Activated B cell treated with CpG ODN at 0.5 μM for 24 hours (primary cell): ENCODE measurements at places on chromosomes 16 and 17.

DNA sequence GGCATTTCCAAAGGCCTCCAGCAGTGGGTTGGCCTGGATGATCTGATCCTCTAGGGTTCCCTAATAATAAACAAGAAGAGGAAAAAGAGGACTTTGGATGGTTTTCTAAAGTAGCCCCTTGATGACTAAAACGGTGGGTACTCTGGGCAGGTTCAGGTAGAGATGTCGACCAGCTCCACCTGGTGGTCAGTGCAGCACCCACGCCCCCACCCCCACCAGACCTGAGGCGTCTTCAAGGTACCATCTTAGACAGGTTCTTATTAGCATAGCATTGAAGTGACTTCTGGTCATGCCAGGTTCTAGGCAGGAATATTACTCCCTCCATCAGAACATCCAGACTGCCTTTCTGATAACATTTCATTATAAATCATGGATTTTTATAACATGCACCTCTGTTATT lies 15.0 kb downstream of the MYH13 start:
- no peak for DNase-seq

GRCh38 chr17:80445726-80446110 lies 30.7 kb downstream of the NPTX1 start:
- no peak for DNase-seq

GRCh38 chr17:9855036-9855435 lies 29.3 kb downstream of the GLP2R start:
- no peak for DNase-seq

GRCh38 chr17:66898536-66898935 lies 63.6 kb downstream of the CACNG5 start:
- DNase-seq = no peak

DNA sequence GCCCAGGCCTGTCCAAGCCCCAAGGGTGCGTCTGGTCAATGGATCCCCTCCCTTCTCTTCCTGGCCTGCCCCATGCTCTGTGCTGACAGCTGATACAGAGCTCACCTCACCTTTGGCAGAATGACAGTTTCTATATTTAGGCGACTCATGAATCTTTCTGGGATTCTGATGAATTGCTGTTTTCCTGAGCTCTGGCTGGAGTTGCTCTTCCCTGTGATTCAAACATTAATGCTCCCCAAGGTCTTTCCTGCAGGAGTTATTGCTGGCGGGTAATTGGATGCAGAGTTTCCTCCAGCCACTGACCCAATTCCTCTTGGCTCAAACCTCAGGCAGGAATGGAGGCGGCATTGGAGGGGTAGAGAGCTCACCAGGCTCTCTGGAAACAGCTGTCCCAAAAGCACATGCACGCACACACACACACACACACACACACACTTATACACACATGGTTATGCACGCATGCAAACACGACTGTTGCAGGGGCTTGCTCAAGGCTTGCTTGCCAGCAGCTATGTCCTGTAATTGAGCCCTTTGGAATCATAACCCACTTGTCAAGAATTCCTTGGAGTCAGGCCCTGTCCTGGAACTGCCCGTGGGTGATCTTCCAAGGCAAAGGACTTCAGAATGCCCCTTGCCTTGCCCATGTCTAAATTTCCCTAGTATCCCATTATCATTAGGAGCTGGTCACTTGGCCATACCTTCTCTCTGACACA lies 128.8 kb downstream of the ASIC2 start:
- DNase-seq = no peak

- DNase-seq = no peak
These were observed 21.4 kb downstream of the ADORA2B start for GRCh38 chr17:15966183-15966878.

DNA sequence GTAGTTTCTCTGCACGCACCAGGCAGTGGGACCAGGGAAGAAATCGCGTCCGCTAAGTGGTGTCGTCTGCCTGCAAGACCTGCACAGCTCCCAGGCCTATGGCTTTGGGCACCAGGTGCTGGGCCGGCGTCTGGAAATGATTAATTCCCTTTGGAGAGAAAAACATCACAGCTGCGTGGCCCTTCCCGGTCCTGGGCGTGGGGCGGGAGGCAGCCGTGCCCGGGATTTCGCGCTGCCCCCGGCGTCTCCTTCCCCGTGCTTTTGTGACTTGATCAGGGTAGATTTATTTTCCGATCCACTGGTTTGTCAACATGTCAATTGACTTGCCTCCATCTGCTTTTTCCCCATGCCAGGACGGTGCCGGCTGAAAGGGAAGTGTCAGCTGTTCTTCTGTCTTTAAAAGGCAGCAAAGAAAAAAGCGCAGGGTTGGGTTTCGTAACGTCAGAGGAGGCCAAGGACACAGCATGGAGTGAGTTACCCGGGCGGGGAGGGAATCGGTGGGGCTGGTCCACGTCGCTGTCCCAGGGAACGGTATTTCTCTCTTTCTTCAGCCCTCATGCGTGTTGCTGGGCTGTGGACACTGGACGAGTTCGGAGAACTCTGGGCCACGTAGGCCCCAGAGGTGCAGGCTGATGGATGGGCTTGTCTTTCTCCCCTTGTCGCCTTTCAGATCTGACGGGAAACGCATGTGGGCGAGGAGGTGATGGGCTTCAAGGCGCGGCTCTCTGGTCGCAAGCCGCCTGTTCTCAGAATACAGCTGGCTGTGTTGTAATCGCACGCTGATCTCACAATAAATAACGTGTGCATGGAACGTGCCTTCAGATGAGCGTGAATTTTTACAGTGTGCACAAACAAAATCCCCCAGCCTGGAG lies 188.1 kb upstream of the ZNF469 start:
- DNase-seq = no peak

DNA sequence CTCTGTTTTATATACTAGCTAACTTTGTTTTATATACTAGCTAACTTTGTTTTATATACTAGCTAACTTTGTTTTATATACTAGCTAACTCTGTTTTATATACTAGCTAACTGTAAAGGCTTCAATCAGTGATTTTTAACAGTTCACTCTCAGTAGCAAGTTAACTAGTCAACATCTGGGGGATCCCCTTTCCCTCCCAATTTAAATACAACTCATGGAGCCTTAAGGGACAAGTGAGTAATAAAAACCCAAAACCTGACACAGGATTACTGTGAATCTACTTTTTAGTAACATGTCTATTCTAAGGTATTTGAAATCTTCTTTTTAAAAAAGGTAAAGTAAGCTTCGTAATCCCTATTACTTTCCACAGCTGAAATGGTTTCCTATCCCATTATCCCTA lies 32.2 kb downstream of the FAM222B start:
- no peak for DNase-seq

- no peak for DNase-seq
These were observed 61.7 kb upstream of the LGALS9 start for GRCh38 chr17:27569257-27569722.
